ENCODE measurements at places on chromosomes 12 and 14.

DNA sequence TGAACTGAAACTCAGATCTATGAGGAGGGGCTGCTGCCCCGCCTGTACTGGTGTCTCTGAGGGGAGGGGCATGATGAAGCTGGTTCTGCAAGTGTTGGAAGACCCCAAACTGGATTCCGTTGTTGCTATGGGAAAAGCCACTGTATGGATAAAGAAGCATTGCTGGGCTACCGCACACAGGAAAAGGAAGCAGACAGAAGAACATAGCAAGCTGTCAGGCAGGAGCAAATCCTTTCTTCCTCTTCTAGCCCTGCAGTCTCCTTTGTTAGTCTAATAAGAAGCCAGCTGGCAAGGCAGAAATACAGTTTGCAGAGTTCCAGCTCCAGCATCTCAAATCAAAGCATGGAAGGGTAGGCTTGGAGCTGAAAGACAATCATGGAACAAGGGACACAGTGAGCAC lies 26.3 kb upstream of the NR1H4 start:
- DNase-seq: no peak

DNA sequence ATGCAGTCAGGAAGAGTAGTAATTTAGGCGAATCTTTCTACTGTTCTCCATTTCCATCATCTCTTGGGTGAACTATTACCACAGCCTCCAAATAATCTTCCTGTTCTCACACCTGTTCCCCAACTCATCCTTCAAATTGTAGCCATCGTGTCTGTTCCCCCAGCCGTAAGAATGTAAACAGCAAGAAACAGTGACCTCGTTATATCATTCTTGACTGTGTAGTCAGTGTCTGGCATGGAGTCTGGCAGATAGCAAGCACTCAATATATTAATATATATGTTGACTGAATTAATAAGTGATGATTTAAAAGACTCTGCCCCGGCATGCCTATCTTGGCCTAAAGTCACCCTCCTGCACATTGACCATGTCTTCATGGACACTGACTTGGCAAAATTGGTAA lies 20.3 kb downstream of the PDE6H start:
- no peak for DNase-seq

- no peak for DNase-seq
Measured at GRCh38 chr12:124625867-124626675, 58.7 kb upstream of the NCOR2 start.

- no peak for DNase-seq
Measured at GRCh38 chr14:47524524-47524923, 150.9 kb downstream of the MDGA2 start.

DNA sequence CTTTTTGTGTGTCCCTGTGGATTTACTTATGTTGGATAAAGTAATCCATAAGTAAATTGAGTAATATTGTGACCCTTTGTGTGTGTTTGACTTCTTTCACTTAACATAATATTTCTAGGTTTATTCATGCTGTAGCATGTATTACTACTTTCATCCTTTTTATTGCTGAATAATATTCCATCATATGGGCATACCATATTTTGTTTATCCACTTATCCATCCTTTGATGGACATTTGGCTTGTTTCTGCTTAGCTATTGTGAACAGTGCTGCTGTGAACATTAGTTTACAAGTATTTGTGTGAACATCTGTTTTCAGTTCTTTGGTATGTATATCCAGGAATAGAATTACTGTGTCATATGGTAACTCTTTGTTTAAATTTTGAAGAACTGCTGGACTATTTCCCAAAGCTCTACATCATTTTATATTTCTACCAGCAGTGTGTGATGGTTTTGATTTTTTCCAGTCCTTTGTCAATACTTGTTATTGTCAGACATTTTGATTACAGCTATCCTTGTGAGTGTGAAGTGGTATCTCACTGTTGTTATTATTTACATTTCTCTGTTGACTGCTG lies 25.2 kb downstream of the G2E3 start:
- no peak for DNase-seq

GRCh38 chr12:28998662-28999120 lies 150.4 kb upstream of the FAR2 start:
- DNase-seq: no peak

GRCh38 chr12:84995641-84996040 lies 40.4 kb downstream of the TSPAN19 start:
- DNase-seq: no peak

- no peak for DNase-seq
Measured at GRCh38 chr12:5230156-5230555, 186.5 kb downstream of the KCNA5 start.

- no peak for DNase-seq
Measured at GRCh38 chr14:102645746-102646440, 53.4 kb downstream of the RCOR1 start.

DNA sequence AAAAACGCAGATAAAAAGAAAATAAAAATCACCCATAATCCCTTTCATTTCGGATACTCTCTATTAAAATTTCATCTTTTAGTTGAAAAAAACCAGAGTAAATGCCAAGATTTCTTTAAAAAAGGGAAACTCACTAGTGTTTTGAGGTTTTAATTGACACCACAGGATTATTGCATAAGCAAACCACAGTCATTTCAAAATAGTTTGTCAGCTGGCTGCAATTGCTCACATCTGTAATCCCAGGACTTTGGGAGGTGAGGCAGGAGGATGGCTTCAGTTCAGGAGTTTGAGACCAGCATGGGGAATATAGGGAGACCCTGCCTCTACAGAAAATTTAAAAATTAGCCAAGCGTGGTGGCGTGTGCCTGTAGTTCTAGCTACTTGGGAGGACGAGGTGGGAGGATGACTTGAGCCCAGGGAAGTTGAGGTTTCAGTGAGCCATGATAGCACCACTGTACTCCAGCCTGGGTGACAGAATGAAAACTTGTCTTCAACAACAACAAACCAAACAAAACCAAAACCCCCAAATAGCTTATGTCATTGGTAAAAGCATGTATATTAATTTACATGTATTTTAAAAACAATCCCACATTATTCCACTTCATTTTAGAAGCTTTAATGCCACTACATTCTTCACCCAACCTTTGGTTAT lies 48.8 kb downstream of the SYNE2 start:
- no peak for DNase-seq

- no peak for DNase-seq
Measured at GRCh38 chr12:121219353-121219986, 9.5 kb downstream of the P2RX4 start.

DNA sequence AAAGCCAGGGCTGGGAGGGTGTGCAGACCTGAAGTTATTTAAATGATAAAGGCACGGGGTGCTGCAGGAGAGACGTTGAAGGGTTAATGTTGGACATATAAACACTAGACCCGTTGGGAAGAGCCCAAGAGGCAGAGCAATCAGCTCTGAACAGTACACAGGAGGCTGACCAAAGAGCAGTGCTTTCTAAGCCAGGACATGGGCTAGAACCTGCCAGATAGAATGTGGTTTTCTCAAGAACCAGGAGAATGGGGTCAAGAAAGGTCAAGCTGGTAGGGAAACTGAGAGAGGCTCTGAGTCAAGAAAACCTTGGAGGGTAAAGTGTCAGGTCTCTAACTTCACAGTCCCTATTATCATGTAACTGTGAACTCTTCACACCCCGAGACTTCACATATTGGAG lies 143.2 kb upstream of the EEA1 start:
- DNase-seq: no peak

DNA sequence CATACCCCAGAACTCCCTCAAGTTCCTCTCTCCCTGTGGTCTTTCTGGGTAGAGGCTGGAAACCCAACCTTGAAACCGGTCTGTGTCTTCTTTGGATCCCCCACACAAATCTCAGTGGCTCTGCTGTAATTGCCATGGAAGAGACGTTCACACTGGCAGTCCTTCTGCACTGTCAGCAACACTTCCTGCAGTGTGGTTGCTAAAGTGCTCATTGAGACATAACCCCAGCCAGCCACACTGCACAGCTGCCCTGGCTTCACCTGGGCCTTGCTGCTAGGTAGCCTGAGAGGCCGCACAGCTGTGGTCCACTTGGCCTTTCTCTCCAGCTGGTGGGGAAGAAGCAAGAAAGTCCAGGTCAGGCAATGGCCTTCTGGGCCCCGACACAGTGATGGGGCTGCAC lies 2.4 kb downstream of the GZMH start:
- no peak for DNase-seq

- DNase-seq: no peak
Measured at GRCh38 chr12:94133964-94134795, 14.2 kb upstream of the PLXNC1 start.

GRCh38 chr12:104414581-104415341 lies 42.0 kb upstream of the CHST11 start:
- no peak for DNase-seq

DNA sequence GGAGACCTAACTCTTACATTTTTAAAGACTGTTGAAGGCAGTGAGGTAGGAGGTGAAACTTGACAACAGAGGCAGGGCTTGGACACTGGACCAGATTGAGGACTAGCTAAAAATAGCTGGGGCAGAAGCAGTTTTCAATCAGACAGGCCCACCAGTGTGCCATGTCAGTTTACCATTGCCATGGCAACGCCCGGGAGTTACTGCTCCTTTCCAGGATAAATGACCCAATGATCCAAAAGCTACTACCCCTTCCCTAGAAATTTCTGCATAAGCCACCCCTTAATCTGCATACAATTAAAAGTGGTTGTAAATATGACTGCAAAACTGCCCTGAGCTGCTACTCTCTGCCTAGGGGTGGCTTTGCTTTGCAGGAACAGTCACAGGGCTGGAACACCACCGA lies 53.2 kb upstream of the PKP2 start:
- no peak for DNase-seq

- DNase-seq: no peak
Measured at GRCh38 chr14:57375156-57375555, 15.2 kb upstream of the NAA30 start.

DNA sequence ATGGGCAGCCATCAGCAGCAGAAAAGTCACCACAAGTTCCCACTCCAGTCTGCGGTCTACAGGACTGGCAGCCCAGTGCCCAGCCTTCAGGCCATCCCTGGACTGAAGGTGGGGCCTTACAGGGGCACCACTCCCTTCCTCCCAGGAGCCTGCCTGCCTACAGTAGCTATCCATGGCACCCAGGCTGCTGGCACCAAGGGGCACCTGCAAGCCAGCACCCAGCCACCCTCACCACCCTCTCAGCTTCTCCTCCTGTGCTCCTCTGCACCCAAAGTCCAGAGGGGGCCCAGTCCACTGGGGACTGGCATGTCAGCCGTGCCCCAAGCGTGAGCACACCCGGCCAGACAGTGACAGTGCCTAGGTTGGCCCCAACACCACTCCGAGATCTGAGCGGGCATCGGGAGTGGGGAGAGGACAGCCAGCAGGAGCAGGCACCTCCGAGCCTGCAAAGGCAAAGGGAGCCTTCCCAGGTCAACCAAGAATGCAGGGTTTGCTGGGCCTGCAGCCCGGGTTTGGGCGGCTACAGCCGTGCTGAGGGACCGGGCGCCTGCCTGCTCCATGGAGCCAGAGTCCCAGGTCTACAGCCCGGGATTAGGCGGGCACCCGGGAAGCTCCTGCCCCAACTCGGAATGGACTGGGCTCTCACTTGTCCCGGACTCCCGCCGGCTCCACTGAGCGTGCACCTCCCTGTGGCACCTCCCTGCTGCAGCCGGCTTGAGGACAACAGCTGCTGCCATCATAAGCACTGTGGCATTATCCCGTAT lies 8.1 kb upstream of the OR6C65 start:
- DNase-seq: no peak

DNA sequence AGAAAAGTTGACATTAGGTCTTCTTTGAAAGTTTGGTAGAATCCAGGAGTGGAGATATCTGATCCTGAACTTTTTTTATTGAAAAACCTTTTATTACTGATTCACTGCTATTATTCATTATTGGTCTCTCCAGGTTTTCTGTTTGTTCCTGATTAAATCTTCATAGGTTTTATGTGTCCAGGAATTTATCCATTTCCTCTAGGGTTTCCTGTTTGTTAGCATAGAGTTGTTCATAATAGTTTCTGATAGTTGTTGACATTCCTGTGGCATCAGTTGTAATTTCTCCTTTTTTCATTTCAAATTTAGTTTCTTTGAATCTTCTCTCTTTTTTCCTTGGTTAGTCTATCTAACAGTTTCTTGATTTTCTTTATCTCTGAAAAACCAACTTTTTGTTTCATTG lies 370.3 kb downstream of the SLC6A15 start:
- DNase-seq: no peak

- no peak for DNase-seq
Measured at GRCh38 chr12:65784289-65785015, 39.8 kb upstream of the HMGA2 start.

DNA sequence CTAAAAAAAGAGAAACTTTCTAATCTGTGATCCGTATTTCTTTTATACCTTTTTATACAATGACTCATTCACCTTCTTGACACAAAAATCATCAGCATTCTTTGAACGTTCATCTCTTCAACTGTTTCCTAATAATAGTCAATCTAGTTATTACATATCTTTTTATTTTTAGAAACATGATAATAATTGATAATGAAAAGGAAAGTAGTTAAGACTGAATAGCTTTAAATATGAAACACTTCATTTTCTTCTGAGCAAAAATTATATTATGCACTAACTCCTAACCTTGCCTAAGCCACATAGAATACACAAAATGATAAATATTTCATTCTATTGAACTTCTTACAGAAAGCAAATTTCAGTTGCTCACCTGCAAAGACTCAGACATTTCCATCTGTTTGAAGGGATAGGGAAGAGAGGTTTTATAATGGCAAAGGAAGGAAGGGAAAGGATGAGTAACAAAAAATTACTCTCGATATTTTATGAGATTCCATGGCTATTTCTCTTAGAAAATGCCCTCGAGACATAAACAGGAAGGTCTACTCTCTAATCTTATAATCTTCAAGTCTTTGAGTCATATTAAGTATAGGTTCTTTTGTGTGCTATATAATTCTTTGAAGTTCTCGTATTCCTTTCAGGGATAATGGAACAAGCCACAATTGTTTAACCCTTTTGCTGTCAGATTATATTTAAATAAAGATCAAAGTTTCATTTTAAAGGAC lies 7.5 kb upstream of the KLHL42 start:
- no peak for DNase-seq

DNA sequence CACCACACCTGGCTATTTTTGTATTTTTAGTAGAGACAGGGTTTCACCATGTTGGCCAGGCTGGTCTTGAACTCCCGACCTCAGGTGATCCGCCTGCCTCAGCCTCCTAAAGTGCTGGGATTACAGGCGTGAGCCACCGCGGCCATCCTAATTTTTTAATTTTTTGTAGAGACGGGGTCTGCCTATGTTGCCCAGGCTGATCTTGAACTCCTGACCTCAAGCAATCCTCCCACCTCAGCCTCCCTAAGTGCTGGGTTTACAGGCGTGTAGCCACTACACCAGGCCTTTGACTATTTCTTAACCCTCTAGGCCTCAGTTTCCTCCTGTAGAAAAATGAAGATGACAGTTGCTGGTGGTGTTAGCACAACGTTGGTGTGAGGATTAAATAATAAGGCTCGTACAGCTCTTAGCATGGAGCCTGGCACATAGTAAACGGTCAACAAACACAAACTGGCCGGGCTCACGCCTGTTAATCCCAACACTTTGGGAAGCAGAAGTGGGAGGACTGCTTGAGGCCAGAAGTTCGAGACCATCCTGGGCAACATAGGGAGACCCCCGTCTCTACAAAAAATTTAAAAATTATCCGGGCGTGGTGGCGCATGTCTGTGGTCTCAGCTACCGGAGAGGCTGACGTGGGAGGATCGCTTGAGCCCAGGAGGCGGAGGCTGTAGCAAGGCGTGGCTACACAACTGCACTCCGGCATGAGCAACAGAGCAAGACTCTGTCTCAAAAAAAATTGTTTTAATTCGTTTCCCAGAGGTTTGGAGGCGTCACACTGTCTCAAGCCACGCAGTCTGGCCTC lies 979 bp downstream of the DDX54 start:
- DNase-seq: no peak

- no peak for DNase-seq
Measured at GRCh38 chr12:25684070-25684469, 131.0 kb upstream of the LMNTD1 start.

Data from activated T-helper 1 cell treated with anti-CD3 and anti-CD28 coated beads, Interleukin-2, amount 50 U/mL, for 16 hours (primary cell).